ENCODE measurements at places on chromosomes 12 and 14. TPM values are rescaled to one million over a fixed set of nuclear protein-coding genes. Genes with fewer than 3 reads are reported as not detected.

DNA sequence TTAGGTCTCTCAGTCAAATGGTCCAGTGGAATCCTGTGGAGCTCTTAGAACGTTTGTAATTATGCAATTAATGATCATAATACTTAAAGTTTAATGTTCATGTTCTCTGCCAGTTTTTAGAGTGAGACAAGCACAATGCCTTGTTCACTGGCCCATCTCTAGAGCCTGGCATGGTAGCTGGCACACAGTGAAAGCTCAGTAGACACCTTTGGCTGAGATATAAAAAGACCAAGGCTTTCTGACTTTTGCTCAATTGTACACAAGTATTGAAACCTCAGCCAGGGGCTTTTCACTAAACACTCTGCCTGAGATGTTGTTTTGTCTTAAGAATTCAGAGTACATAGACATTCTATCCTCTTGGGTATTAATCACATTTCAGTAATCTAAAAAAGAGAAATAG lies 241.8 kb upstream of the ATP2B1 start:
- no peak for DNase-seq

DNA sequence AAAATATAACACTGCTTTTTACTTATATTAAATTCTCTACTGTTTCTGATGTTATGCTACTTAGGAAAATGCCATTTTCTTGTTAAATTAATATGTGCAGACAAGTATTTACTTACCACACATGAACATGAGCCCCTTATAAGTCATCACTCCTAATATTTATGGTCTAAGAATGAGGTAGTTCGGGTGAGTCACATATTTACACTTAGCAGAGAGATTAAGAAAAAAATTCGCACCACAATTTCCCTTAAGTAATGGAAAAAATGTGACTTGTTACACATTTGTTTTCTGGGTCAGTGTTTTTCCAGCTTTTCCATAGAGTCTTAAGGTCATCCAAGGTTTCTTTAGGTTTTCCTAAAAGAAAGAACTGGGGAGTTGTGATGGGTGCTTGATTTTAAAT lies 68.3 kb downstream of the RERG start:
- no peak for DNase-seq

DNA sequence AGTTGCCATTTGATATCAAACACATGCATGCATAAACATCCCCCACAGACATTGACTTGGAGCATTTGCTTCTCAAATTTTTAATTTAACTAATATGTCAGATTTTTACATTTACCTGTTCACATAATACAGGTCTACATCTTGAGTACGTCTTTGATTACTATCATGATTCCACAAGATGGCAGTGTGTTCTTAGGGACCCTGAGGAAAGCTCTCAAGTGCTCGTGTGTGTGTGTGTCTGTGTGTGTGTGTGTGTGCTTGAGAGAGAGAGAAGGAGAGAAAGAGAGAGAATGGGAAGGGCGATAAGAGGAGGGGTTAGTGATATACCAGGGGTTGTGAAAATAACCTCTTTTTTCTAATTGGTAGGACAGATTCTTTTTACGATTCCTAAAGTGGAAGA lies 167.1 kb upstream of the OR4E1 start:
- no peak for DNase-seq

GRCh38 chr12:1920971-1921370 lies 2.5 kb upstream of the CACNA2D4 start:
- peak; percentile 92 for DNase-seq

DNA sequence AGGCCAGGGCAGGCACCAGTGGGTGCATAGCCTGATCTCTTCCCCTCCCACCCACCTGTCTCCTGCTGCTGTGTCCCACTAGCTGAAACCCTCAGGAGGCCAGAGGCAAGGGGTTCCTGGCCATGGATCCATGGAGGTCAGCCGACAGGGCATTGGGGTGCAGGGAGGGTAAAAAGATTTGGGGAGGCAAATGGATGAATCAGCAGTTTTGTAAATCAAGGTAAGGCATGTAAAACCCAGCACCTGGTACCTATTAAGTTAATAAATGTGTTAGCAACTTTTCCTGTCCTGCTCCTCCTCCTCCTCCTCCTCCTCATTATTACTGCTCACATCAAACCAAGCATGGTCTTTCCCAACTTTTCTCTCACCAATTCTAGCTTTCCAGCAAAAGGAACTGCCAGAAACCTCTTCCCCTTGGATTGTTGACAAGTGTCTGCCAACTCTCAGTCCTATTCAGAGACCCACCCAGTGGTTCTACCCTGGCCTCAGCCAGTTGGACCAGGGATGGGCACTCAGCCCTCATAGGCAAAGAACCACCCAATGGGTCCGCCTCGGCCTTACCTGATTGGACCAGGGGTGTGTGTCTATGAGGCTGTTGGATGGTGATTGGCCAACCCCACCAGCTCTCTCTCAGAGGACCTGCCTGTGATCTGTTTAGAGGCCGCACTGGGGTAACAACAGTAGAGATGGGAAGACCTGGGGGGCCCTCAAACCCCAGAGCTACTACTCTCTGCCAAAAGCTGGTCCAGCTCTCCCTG lies 155.7 kb upstream of the GSC start:
- DNase-seq: no peak

- DNase-seq: no peak
Observed at GRCh38 chr12:53518381-53518780, 11.1 kb upstream of the NPFF start.

GRCh38 chr14:96249029-96249428 lies 7.0 kb upstream of the BDKRB1 start:
- no peak for DNase-seq

DNA sequence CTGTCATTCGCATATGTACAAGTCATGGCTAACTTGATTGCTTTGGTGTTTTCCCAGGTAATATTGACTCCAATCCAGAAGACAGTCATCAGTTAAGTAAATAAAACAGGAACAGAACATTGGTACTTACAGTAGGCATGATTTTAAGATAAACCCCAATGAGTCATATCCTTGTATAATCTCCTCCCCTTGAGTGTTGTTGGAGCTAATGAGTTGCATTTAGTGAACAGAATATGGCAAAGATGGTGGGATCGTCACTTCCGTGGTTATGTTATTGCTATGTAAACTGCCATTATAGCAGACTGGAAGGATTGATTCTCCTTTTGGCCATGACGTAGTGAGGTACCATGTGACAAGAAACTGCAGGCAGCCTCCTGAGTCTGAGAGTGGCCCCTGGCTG lies 102.2 kb downstream of the TMX1 start:
- DNase-seq: no peak

DNA sequence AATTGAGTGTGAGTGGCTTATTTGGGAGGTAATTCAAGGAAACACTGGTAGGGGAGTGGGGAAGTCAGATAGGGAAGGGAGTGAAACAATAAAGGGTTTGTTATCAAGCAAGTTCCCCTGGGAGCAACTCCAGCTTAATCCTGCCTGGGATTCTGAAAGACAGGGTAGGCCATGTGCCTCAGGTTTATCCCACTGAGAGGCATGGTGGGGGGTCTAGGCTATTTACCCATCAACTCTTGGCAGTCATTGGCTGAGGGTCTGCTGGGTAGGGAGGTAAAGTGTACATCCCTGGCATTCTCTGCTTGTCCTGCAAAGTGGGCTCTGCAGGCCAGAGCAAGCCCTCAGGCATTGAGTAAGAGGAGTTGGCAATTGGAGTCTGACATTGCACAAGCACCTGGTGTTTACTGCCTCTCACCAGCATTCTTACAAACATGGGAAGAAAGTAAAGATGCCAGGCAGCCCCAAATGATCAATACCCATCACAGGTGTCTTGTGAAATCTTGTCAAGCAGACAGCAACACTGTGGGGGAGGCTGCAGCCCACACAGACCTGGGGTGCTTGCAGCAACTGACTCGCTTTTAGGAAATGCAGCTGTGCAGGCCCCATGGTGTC lies 169.3 kb downstream of the KTN1 start:
- no peak for DNase-seq

- DNase-seq: peak; percentile 55
Observed at GRCh38 chr14:99575043-99576023, 28.7 kb downstream of the CCDC85C start.

GRCh38 chr12:67517181-67517887 lies 131.2 kb upstream of the DYRK2 start:
- no peak for DNase-seq

GRCh38 chr14:100525615-100526014 lies 61.6 kb downstream of the BEGAIN start:
- DNase-seq: peak; percentile 23

DNA sequence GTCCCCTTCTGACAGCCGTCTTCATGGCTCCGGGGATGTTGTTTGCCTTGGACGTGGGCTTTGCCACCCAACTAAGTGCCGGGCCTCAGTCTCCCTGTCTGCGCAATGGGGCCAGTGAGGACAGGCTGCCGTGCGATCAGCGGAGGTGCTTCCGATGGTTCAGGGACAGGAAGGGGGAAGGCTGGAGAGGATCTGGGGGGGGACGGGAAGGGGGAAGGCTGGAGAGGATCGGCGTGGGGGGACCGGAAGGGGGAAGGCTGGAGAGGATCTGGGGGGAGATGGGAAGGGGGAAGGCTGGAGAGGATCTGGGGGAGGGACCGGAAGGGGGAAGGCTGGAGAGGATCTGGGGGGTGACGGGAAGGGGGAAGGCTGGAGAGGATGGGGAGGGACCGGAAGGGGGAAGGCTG lies 3.4 kb downstream of the MMP17 start:
- DNase-seq: peak; percentile 77

DNA sequence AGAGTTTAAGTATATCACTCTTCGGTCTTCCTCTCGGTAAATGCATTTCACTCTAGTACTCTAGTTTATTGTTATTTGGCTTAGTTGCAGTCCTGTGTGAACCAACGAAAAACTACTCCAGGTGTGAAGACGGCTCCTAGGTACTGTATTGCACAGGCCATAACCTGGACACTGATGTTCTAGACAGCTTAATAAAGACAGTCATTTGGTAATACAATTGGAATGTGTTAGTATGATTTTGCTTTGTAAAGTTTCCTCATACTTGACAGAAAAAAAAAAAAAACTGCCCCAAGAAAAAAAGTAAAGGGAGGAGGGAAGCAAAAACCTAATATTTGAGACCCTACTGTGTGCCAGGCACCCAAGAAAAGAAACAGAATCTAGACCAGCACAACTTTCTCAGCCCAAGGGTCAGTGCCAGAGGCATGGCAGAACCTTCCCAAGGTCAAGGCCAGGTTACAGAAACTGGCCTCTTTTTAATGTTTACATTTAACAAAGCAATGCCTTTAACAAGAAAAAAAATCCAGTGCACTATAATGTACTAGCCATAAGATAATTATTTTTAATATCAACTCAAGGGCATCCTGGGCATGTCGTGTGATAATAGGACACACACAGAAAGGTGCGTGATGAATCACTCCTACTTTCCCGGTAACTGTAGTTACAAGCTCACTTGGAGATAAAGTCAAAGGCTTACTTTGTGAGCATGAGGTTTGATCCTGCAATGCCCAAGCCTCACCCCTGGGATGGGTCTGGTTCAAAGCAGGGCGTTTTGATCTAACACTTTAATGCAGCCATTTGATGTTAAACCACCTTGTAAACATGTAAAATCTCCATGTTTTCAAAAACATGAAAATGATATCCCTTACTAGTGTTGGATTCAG lies 110.6 kb downstream of the BMP4 start:
- DNase-seq: no peak

GRCh38 chr12:18700271-18700670 lies 37.5 kb downstream of the PLCZ1 start:
- no peak for DNase-seq

GRCh38 chr12:106585521-106586277 lies 2.9 kb downstream of the RFX4 start:
- DNase-seq: no peak

DNA sequence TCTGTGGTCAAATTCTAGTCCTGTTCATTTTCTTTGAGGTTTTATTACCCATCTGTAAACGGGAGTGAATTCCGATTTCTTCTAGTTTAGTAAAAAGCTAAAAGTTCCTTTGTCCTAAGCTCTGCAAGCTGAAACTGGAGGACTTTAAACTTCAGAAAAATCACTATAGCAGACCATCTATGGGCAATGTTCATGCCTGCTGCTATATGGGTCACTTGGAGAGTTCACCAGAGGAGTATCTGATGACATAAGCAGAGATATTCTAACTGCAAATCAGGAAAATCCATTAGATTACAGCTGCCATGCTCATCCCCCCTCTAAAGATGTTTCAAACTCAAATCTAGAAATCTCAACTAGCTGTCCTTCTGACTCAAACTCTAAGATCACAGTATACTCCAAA lies 193.0 kb upstream of the RTL1 start:
- no peak for DNase-seq

DNA sequence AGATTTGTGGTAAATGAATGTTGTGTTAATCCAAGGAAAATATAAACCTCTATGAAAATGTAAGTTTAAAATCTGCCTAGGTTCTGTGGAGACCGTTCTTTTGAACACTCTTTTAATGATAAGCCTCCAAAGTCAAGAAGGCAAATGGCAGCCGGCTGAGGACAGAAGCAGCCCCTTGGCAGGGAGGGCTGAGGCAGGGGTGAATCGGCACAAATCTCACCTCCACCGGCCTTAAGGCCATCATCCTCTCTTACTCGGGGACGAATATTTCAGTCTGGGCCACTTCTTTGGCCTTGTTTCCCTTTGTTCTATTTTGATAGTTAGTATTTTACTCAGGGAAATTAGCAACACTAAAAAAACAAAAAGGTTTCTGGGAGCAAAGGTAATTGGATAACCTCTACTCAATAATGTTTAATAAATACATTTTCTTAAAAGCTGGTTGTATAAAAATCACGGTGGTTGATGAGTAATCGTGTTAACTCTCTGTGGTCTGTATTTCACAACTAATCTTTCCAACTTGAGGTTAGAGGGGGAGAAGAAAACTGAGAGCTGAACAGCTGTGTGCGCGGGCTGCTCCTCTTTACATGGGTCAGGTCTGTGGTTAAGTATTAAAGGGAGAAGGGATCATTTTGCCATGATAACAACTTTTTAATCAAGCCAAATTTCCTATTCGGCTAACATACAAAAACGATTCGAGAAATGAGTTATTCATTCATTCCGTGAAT lies 18.6 kb downstream of the LGMN start:
- DNase-seq: no peak

- DNase-seq: no peak
Observed at GRCh38 chr14:73058922-73059673, 764 bp downstream of the RBM25 start.

GRCh38 chr12:118290130-118290529 lies 82.6 kb downstream of the TAOK3 start:
- no peak for DNase-seq

GRCh38 chr14:20757965-20758364 lies 10.2 kb upstream of the EDDM3B start:
- no peak for DNase-seq

GRCh38 chr12:75725521-75726111 lies 214.2 kb upstream of the KRR1 start:
- no peak for DNase-seq

GRCh38 chr14:67738740-67739504 lies 37.2 kb downstream of the RDH12 start:
- DNase-seq: no peak

GRCh38 chr14:75523771-75524171 lies 1.5 kb downstream of the BATF start:
- DNase-seq: no peak

Gene GDF11
- total RNA-seq: 7.6 TPM

Gene FLVCR2
- total RNA-seq: 20.2 TPM

Gene OR4K2
- total RNA-seq: not detected

Gene IAPP
- total RNA-seq: not detected

Gene TC2N
- total RNA-seq: 43.6 TPM

Gene SLC39A9
- total RNA-seq: 66.4 TPM

Gene PLEKHD1
- 0.16 TPM for total RNA-seq

Gene LRRC10
- not detected for total RNA-seq

Gene SMCO2
- 0.52 TPM for total RNA-seq

Gene NANOG
- 0.06 TPM for total RNA-seq

Gene PCED1B
- total RNA-seq: 4.8 TPM

Gene KRT4
- total RNA-seq: 0.47 TPM

Gene TAS2R42
- not detected for total RNA-seq
